ENCODE measurements at places on chromosomes 16 and 17.

DNA sequence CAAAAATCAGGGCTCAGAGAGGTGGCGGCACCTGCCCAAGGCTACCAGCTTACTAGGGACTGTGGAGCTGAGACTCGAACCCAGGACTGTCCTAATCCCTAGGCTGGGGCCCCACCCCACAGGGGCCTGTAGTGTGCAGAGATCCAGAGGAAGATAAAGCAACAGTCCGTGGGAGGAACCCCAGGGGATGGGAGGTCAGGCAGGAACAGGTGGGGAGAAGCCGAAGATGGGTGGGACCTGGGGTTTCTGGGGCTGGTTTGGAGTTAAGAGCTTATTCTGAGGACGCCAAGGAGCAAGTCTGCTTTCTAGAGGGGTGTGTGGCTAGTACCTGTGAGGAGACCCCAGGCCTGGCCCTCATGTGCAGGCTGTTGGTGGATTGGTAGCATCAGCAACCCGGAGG, 14.9 kb downstream of the C16orf74 start:
- DNase-seq, result no peak

- no peak for DNase-seq
Measured at GRCh38 chr17:8447799-8448198, 12.1 kb downstream of the NDEL1 start.

DNA sequence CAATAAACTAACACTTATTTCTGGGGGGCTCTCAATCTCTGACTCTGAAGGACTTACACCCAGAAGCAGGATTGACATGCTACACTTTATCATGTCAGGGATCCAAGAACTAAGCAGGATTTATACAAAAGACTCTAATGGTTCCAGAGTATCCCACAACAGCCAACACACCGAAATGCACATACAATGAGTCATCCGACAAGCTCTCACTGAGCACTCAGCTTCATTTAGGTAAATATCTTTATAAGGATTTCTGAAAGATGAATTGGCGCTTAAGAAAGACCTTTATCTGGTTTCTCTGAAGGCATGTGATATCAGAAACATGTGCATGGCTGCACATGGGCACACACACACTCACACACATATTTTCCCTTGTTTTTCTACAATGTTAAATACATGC, 77.2 kb downstream of the TOX3 start:
- no peak for DNase-seq

- no peak for DNase-seq
Measured at GRCh38 chr16:76280421-76281215, 3.4 kb downstream of the CNTNAP4 start.

DNA sequence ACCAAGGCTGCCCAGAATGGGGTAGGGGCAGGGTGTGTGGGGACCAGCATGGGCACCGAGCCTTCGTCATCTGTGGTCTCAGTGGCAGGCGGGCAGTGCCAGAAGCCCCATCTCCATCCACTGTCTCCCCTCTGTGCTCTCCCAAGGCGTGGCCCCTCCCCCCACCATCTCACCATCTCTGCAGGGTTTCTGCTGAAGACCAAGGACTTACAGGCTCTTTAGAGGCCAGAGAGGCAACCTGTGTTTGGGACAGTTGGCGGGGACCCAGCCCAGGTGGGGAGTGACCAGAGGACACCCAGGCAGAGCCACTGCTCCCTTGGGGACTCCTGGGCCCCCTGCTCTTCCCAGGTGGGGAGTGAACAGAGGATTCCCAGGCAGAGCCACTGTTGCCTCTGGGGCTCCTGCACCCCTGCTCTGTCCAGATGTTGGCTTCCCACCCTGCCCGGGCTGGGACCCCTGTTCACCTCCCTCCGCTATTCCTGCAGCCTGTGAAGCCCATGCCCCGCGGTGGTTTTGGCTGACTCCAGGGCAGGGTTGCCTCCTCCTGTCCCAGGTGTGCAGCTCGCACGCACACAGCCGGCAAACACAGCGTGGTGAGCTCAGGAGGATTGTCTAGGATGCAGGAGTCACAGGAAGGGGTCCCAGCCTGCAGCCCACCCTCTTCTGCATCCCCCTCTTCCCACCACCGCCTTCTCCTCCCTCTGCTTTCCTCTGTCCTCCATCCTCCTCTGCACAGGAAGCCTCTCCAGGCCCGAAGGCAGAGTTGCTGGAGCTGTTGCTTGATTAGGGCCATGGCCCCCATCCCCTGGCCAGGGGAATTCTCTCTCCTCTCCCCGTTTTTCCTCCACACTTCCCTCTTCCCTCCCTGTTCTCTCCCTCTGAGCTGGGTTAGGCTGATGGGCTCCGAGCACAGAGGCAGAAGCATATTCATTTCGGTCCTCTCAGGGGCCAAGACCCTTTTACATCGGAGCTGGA, 45.0 kb downstream of the SLC7A5 start:
- no peak for DNase-seq

DNA sequence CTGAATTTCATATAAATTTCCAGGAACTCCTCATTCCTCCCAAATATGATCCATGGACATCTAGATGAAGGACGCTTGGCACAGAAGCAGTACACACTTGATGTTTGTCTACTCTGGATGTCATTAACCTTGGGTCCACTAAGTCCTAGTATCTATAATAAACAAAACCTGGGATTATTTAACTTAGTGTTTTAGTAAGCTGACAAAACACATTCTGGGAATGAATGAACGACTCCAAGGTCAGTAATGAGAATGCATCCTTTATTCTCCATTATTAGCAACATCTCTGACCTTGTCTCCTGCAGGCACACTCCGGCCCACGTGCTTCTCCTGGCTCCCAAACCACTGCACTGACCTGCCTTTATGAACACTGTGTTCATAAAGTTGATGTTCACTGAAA, 24.1 kb upstream of the CDYL2 start:
- no peak for DNase-seq

DNA sequence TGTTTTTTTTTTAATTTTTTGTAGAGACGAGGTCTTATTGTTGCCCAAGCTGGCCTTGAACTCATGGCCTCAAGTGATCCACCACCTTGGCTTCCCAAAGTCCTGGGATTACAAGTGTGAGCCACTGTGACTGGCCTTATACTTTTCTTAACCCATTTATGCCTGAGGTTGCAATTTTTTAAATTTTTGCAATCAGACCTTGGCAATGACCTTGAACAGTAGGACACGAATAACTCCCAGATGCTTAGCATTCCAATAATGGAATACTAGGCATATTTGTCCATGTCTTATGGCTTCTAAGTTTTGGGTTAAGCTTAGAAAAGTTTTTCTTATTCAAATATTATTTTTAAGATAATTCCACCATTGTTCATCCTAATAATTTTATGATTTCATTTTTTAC, 28.3 kb upstream of the TMEM97 start:
- DNase-seq, result no peak

GRCh38 chr17:49217651-49218413, 7.3 kb downstream of the ABI3 start:
- no peak for DNase-seq

- no peak for DNase-seq
Measured at GRCh38 chr16:48433850-48434530, 48.8 kb upstream of the SIAH1 start.

Measured in AG04450 (cell line).